ENCODE measurements at places on chromosomes 1 and 21. TPM values are rescaled to one million over a fixed set of nuclear protein-coding genes. Genes with fewer than 3 reads are reported as not detected.

Gene ODF2L
- total RNA-seq, result 90.2 TPM

Gene NMNAT2
- 0.57 TPM for total RNA-seq

Gene USH2A
- not detected for total RNA-seq

Gene ATP5PF
- 47.4 TPM for total RNA-seq

Gene LDLRAD1
- total RNA-seq, result not detected

Gene PDXK
- 39.2 TPM for total RNA-seq

Gene LCE3D
- total RNA-seq, result not detected

Gene NEK7
- 161 TPM for total RNA-seq

Gene VPS72
- total RNA-seq, result 60.7 TPM

Gene S100A3
- 0.98 TPM for total RNA-seq

Gene BMP8A
- 0.98 TPM for total RNA-seq

Gene GJA9
- total RNA-seq, result not detected

All from vein endothelial cell (primary cell).